ENCODE measurements at places on chromosomes 5 and 9.

DNA sequence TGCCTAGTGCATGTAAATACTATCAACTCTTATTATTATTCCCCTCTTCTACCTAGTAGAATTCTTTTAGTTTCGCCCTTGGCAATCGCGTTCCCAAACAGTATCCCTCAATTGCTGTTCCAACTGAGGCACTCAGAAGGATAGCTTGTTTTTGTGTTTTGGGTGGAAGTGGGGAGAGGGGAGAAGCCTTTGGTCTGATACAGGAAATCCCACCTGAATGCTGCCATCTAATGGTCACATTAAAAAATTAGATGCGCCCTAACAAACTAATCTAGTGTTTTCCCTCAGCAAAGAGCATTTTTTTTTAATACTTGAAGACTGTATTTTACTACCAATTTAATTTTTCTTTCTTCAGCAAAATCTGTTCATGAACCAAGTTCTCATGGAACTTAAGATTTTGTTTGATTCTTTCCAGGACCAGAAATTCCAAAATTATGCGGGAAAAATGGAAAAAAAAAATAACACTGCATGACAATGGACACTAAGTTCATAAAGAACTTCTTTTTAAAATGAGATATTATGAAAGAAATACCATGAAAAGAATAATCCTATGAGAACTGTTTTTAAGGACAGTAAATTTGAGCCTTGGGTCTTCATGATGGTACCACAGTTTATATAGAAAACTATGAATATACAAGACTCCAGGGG, 22.2 kb upstream of the GLDC start:
- DNase-seq = peak; percentile 24

- no peak for DNase-seq
Measured at GRCh38 chr9:77215874-77216273, 38.5 kb downstream of the VPS13A start.

DNA sequence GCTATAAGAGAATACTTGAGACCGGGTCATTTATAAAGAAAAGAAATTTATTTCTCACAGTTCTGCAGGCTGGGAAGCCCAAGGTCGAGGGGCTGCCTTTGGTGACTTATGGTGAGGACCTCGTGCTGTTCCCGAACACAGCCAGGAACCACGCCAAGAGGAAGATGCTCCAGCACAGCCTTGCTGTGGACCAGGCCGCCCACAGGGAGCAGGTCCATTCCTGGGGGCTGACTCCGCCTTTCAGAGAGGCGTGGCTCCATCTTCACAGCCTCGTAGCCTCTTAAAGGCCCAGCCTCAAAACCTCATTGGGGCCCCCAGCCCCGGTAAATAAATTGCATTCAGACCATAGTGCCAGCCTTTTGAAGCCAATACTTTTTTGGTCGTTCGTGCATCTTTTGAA, 93.5 kb upstream of the CACNA1B start:
- DNase-seq = no peak

DNA sequence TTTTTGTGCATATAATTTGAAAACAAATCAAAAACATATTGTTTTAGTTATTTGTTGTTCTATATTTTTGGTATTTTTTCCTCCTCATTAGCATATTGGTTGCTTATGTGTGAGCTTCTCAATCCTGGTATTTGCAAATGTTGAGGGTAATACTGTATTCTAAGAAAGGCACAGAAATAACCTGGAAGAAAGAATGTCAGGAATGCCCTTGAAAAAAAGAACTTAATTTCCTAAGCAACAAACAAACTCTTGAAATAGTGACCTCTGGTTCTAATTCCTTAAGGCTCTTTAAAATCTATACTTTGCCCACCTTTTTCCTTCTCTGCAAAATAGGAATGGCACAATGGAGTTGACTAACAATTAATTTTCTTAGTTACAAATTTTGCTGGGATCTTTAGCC, 117.5 kb downstream of the HMHB1 start:
- DNase-seq = no peak

DNA sequence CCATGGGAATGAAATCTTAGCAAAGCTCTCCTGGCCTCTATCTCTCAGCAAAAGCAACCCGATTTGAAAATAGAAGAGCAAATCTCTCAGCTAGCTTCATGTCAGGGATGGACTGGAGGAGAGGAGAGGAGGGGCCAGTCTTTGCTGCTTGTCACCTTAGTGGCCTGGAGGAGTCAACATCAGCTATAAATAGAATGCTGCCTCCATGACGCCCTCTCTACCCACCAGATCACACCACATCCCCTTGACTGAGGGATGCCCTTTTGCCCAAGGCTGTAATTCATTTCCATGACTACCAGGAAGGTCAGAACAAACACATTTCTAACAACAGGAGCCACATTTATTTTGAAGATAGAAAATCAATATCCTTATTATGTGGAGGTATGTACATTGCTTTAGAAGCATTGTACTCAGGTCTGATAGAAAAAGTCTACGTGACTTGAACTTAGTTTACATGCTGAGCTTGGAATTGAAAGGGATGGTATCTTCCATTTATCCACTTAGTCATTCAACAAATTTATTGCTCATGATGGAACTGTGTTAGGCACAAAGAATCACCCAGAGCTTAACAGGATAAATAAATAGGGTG, 92.4 kb upstream of the LIFR start:
- DNase-seq = no peak

DNA sequence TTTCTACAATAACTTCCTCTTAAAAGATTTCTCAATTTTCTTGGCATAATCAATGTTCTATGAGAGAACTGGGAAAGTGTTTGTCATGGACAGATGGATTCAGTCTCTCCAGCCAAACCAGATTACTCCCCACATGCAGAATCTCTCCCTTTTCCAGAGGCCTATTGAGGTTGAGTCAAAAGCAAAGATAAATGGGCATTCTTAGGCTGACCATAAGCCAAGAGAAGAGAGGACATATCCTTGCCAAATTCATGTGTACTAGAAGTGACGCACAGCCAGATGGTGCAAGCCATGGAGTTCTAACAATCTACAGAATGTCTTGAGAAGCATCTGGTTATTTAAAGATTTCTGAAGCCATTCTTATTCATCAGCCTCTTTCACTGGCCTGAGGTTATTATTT, 2115.0 kb downstream of the MAT2B start:
- no peak for DNase-seq

DNA sequence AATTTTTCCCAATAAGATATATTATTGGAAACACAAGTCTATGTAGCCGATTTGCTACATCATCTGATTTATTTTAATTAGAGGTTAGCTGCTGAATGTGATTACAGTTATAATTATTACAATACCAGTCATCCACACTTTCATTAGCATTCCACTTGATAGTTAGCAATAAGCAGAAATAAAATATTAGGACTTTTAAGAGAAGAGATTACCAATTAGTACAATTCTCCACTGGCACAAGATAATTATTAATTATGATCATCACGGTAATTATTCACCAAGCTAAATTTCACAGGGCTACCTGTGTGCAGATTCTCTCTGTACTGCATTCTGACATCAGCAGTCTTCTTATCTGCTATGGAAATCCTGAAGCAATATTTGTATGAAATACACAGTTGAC, 474.7 kb downstream of the TLE4 start:
- no peak for DNase-seq

DNA sequence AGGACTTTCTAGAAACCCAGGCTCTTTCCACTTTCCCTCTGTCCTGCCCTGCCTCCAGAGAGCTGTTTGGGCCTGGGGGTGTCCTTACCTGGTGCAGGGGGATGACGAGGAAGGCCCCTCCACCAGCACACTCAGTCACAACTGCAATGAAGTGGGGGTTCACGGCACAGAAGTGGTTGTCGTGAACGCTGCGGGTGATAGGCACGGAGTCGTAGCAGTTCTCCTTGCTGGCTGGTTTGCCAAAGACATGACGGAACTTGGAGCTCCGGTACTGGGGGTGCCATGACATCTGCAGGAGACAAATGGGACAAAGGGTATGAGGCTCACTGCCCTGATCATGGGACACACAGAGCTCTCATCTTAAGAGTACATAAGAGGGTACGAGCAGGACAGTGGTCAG, 35.1 kb downstream of the CORO2A start:
- DNase-seq = no peak

DNA sequence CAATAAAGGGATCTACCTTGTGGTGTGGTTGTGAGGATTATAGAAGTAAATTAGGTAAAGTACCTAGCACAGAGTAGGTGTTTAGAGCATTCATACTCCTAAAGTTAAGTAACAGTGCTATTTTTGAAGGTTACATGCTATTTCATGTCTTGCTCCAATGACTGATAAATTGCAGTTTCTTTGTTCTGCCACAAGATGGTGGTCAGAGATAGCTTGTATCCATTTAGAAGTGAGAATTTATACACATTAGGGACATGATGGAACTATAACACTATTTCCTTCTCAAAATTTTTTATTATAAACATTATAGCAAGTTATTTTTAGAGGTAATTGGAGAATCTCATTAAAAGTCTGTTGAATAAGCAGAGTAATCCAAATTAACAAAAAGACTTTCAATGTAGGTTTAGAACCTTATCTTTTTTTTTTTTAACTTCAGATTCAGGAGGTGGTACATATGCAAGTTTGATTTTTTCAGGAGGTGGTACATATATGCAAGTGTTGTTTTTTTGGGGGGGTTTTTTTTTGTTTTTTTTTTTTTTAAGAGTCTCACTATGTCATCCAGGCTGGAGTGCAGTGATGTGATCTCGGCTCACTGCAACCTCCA, 17.1 kb downstream of the MTREX start:
- no peak for DNase-seq

- peak; percentile 55 for DNase-seq
Measured at GRCh38 chr5:82018462-82018861, 46.6 kb downstream of the ATG10 start.

- peak; percentile 53 for DNase-seq
Measured at GRCh38 chr9:19174127-19174912, 47.0 kb upstream of the PLIN2 start.

GRCh38 chr5:143275512-143276363, 127.7 kb downstream of the NR3C1 start:
- no peak for DNase-seq

- DNase-seq = no peak
Measured at GRCh38 chr9:2765250-2765880, 48.1 kb downstream of the KCNV2 start.

- peak; percentile 10 for DNase-seq
Measured at GRCh38 chr5:8394965-8395364, 526.0 kb downstream of the MTRR start.

- peak; percentile 23 for DNase-seq
Measured at GRCh38 chr5:180802325-180803180, at the start of gene MGAT1. Gene MGAT1 (minus strand): TSS chr5:180802806. CDS start chr5:180792971, 9,835 bp downstream.

- DNase-seq = no peak
Measured at GRCh38 chr9:123169926-123170325, 98.5 kb downstream of the STRBP start.

DNA sequence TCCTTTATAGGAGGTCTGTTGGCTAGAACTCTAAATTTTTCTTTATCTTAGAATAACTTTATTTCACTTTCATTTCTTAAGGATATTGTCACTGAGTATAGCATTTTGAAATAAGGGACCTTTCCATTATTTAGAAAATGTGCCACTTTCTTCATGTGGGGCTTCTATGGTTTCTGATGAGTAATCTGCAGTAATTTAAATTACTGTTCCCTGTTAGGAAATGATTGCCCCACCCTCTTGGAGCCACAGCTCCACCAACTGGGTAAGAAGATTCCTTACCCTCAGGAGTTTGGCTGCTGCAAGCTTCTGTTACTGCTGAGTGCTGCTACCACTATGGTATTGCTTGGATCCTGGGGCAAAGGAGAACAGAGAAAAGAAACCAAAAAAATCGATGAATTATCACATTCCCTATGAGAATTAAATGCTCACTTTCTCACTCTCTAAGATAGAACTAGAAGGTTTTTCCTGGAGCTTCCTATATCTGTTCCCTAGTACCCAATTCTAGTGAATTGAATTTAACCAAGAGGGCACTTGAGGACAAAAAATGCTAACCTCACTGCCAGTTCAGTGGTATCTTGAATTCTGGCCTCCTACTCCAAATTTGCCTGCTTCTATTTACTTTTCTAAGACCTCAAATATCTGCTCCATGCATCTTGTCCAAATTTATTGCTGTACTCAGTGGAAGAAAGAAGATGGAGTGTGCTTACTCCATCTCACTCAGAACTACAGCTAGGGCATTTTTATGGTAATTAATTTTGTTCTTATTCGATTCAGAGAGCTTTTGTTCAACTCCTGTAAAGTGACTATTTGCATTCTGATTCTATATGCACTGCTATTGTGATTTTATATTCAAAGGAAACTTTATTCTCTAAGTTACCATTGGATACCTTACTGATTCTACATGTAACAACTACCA, 2111.3 kb downstream of the MAT2B start:
- no peak for DNase-seq

- DNase-seq = no peak
Measured at GRCh38 chr9:23596913-23597634, 229.0 kb downstream of the ELAVL2 start.

GRCh38 chr5:174608631-174609097, 115.7 kb upstream of the MSX2 start:
- peak; percentile 59 for DNase-seq

GRCh38 chr9:88801214-88801796, 190.0 kb upstream of the S1PR3 start:
- no peak for DNase-seq

DNA sequence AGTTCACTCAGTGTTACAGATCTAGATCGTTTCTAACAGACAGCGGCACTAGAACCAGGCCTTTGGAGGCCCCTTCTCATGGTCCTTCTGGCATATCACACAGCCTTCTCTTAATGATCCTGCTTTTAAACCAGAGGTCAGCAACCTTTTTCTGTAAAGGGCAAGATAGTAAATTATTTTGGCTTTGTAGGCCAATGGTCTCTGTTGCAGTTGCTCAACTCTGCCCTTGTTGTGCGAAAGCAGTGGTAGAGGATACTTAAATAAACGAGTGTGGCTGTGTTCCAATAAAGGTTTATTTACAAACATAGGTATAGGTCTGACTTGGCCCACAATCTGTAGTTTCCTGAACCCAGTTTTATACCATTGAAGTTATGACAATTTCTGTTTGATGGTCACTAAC, 47.3 kb upstream of the CD180 start:
- DNase-seq = no peak

All from COR-L47 (cell line).